ENCODE measurements at places on chromosomes 12 and 14.

DNA sequence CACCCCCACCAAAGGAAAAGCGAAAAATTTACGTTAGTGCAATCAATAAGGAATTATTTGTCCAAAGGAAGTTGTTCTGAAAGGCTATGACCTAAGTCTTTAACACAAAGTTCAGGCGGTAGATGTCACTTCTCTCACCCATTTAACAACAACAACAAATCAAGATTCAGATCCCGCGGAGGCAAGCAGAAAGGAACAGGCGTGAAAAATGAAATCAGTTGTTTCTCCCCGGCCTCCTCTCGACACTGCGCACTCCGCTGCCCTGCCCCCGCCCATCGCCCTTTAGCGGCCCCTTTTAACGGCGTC lies 1.4 kb downstream of the DENND5B start:
- DNase-seq, result no peak

DNA sequence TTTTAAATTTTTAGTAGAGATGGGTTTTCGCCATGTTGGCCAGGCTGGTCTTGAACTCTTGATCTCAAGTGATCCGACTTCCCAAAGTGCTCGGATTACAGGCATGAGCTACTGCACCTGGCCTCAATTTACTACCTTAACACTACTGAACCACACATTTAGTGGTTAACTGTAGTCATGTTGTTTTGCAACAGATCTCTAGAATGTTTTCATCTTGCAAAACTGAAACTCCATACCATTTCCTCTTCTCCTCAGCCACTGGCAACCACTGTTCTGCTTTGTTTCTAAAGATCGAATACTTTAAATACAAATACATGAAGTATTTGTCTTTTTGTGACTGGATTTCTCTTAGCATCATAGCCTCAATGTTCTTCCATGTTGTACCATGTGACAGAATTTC lies 15.4 kb upstream of the SMCO2 start:
- no peak for DNase-seq

DNA sequence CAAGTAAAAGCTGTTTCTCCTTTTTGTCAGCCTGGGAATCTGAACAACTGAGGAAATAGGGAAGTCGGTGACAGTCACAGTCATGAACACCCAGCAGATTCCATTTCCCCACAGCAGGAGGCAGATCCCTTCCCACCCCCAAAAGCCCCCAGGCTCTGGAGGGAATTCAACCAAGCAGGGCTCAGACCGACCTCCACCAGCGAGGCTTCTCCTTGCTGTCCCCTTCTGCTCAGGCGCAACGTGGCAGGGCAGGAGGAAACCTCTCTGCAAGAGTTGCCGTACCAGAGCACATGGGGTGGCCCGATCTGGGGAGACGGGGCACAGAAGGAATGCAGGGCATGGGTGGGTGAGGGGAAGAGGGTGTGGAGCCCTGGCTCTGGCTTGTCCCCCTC lies 319 bp downstream of the GALNT6 start:
- DNase-seq, result no peak

DNA sequence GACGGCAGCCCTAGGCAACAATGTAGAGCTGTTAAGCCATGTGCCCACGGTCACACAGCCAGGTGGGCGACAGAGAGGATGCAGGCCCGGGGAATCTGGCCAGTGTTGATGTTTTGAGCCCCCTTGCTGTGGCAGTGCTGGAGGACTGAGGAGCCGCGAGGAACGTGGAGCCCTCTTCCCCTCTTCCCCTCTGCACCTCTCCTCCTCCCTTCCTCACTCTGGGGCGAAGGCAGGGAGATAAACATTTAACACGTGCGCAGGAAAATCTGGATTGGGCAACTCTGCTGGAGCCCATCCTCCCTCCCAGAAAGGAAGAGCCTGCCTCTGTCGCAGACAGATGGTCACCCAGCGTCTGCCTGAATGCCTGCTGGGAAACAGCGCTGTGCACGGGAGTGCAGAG lies 376.8 kb downstream of the FUT8 start:
- DNase-seq, result no peak

- DNase-seq, result no peak
Observed at GRCh38 chr12:83389237-83389996, 702.7 kb downstream of the TMTC2 start.

- no peak for DNase-seq
Observed at GRCh38 chr12:23055004-23055403, 430.0 kb downstream of the ETNK1 start.

GRCh38 chr14:97028382-97028781 lies 231.2 kb downstream of the VRK1 start:
- DNase-seq, result no peak

GRCh38 chr14:77007975-77008421 lies 20.5 kb downstream of the IRF2BPL start:
- DNase-seq, result no peak

DNA sequence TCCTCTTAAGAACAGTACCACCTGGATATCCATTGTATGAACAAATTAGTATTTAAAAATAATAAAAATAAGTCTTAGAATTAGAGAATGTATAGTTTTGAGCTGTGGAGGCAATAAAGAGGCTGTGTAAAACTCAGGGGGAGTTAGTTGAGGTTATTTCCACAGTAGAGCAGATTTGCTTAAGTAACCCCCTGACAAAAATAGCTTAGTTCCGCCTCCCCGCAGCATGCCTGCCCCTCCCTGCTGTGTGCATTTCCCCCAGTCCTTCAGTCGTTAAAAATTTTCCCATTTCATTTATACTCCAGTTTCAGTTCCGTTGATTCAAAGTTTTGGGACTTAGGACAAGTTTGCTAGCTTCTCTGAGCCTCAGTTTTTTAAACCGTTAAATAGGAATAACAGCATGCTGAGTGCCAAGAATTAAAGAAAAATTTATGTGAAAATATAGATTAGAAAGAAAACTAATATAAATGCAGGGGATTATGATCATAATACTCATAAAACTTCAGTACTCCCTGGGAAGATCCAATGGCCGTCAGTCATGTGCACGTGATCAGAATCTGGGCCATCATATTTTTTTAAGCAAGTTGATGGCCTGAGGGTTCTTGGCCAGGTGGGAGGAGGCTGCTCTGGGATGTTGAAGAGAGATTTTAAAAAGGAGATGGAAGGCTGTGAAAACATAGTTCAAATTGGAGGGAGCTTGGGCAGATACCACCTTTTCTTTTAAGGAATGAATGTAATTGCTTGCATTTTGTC lies 14.5 kb upstream of the SLC38A2 start:
- no peak for DNase-seq

DNA sequence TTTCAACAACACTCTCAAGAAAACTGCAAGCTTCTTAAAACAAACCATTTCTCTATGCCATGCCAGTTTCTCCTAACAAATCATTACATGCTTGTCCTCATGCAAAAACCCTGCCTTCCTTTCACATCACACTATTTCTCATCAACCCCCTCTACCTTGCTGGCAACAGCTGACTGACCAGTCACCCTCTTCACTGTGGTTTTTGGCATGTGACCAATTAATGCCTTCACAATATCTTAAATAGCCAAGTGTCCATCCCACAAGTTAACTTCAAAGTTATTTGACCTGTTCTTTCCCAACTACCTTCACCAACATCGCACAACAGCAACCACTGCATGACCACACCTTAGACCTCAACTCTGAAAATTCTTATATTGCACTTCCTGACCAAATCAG lies 159.6 kb downstream of the CEP128 start:
- DNase-seq, result no peak

- DNase-seq, result no peak
Observed at GRCh38 chr12:124566997-124567672, at the start of gene NCOR2. Gene NCOR2 (minus strand): TSS chr12:124567612. CDS start chr12:124495251, 72,361 bp downstream.

DNA sequence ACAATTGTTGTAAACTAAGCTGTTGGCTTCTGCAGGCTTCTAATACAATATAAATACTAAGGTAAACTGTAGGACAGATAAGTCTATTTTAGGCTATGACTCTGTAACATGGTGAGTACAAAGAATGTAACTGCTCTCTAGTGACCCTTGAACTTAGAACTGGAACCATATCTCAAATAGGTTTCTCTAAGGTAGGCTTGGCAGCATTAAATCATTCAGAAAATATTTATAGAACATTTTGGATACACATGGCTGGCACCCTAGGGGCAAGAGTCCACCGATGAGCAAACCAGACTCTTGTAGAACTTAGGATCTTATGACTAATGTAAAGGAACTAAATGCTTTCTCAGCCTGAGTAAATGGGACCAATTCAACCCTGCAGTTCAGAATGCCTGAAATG lies 19.4 kb upstream of the SLC25A3 start:
- DNase-seq, result no peak

GRCh38 chr14:51682411-51682810 lies 30.7 kb downstream of the FRMD6 start:
- no peak for DNase-seq

DNA sequence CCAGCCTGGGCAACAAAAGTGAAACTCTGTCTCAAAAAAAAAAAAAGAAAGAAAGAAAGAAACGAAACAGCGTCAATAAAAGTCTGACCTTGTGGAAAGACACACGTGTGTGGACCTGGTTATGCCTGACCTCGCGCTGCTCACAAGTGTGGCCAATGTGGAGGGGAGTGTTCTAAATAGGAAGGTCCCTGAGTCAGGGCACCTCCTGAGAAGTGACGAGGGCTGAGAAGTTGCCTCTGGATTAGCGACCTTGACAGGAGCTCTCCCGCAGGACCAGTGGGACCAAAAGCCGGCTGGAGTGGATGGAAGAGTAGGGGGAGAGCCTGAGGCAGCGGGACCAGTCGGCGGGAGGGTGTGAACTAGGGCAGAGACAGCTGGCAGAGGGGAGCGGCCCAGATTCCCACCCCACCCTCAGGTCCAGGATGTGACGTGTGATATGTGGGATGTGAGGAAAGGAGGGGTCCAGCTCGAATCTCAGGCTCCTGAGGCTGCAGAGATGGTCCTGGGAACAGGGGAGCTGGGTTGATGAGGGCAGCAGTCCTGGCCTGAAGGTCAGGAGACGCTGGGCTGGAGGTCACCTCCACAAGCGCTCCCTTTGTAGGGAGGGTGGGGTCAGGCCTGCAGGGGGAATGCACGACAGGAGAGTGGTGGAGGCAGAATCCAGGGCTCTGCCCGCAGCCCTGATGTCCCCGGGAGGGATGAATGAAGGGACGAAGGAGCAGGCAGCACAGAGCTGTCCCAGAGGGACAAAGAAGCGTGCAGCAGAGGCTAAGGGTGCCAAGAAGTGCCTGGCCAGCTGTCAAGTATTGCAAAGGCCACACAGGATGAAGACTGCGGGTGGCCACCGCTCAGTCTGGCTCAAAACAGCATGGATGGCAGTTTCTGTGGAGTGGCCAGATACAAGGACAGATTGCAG lies 24.8 kb upstream of the GPR68 start:
- no peak for DNase-seq

All from cortex of kidney (tissue), 1 donor.